ENCODE measurements at places on chromosomes 13 and 19.

DNA sequence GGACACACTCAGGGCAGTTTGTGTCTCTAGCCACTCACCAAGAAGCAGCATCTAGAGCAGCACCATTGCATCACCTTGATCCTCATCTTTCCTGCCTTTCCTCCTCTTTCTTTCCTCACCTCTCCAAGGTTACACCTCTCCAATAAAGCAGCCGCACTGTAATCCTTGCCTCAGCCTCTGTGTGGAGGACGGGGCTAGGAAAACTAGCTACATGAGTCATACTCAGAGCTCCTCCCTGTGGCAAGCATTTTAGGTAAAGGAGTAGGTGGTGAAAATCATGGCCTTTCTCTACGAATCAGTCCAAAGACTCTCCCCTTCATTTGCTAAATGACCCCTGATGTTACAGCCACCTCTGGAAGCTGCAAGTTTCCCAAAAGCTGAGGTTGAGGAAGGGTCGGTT, 108.9 kb downstream of the DNAJC15 start:
- DNase-seq = no peak

DNA sequence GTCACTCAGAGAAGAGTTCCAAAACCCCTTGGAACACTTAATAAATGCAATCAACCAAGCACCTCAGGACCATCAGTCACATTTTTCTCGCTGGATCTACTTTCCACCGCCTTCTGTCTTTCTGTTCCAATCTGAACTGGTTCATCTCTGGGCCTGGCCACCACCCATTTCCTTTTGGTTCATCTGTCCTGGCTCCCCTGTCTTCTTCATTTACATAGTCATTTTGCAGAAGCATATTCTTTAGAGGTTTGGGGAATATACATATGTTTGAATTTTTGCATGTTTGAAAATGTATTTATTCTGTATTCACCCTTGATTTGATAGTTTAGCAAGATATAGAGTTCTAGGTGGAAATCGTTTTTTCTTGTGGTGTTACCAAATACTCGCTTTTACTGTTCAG, 188.2 kb downstream of the MTUS2 start:
- no peak for DNase-seq

DNA sequence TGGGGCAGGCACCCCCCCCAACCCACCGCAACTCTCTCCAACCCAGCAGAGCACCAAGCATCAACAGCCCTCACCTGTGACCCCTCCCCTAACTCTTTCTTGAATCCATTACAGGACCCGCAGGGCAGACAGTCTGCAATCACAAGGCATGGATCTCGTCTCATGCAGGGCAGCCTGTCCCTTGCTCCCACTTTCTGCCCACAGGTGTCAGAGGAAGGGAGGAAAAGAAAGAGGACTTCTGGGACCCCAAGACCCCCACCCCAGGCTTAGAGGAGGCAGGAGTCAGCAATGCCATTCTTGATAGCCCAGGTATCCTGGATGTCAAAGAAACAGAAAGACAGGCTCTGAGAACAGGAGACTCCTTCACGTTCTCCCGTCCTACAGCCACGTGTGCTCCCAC, 47.4 kb upstream of the TUBGCP3 start:
- DNase-seq = no peak

GRCh38 chr13:100876044-100876403, 201.4 kb upstream of the TMTC4 start:
- DNase-seq = no peak
